ENCODE measurements at places on chromosomes 1 and 21. TPM values are rescaled to one million over a fixed set of nuclear protein-coding genes. Genes with fewer than 3 reads are reported as not detected.

The EXTL1 gene
- 2.6 TPM for total RNA-seq

The OR2L3 gene
- total RNA-seq = 0.15 TPM

The SLAMF8 gene
- total RNA-seq = not detected

The MRPL37 gene
- total RNA-seq = 50.9 TPM

The MNDA gene
- total RNA-seq = not detected

DNA sequence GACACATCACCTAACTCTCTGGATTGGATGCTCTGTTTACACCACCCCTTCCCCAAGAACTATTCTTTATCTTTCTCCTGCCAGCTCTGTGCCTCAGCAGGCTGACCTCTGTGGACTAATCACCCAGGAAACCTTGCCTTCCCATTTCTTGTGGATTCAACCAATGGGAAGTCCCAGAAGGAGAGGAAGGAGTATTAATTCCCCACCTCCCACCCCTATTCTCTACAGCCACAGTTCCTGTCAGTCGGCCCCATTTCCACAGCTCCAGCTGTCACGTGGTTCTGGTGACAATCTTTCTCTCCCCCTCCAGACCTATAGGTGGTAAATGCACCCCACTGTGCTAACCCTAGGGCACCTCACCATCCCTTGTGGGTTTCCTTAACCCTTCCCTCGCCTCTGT lies 46.8 kb upstream of the SSBP3 start:
- peaks cover 5% of the 10 kb centered on the region for H3K27me3 ChIP-seq
- peaks cover 7% of the 10 kb centered on the region for H3K4me1 ChIP-seq
- peaks cover 13% of the 10 kb centered on the region for H3K36me3 ChIP-seq
- no peak overlapping the region for H3K27ac ChIP-seq

DNA sequence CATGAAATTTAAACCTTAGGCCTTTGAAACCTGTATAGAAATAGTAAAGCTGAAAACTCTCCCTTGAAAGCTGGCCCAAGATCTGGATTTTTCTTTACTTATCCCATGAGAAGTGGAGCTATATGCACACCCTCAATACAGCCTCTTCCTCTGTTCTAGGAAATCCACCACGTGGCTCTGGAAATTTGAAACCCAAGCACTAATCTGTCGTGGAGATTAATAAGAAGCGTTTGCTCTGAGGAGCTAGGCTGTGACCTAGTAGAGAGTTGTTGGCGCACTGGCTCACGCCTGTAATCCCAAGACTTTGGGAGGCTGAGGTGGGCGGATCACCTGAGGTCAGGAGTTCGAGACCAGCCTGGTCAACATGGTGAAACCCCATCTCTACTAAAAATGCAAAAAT lies 291.3 kb upstream of the PLXNA2 start:
- DNase-seq = no peak
- no peaks in the 10 kb centered on the region for H3K36me3 ChIP-seq
- H3K4me1 ChIP-seq = peaks cover 58% of the 10 kb centered on the region
- H3K27ac ChIP-seq = no peak overlapping the region
- H3K27me3 ChIP-seq = no peaks in the 10 kb centered on the region

DNA sequence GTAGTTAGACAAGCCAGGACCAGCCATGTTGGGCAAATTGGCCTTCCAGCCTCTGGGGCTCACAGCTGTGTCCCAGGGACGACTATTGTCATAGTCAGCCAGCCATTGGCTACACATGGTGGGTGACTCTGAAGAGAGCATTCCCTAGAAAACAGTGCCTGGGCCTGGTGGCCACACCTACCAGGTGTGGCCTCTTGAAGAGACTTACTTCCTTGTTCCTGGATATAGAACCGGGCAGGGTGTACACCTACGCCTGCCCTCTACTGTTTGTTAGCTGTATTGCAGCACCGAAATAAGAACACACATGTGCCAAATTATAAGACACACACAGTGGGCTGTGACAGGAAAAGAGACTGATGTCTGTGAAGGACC lies 134.6 kb upstream of the ARHGEF16 start:
- no peak overlapping the region for H3K4me3 ChIP-seq
- DNase-seq = no peak
- peaks cover 11% of the 10 kb centered on the region for H3K4me1 ChIP-seq

GRCh38 chr1:226111098-226111882 lies 48.8 kb downstream of the H3-3A start:
- H3K27me3 ChIP-seq = peaks cover 10% of the 10 kb centered on the region
- H3K27ac ChIP-seq = peak overlapping the region; percentile 48
- H3K36me3 ChIP-seq = no peaks in the 10 kb centered on the region
- no peak for DNase-seq

DNA sequence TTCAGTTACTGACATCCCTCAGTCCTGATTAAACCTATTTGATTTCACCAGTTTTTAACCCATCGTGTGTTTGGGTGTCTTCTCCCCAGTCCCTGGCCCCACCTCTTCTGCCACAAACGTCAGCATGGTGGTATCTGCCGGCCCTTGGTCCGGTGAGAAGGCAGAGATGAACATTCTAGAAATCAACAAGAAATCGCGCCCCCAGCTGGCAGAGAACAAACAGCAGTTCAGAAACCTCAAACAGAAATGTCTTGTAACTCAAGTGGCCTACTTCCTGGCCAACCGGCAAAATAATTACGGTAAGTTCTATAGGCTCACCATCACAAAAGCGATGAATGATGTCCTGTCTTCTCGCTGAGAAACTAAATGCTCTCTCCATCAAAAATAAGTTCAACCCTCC lies 28.7 kb downstream of the NBPF3 start:
- no peaks in the 10 kb centered on the region for H3K4me1 ChIP-seq
- no peak overlapping the region for H3K27ac ChIP-seq
- H3K27me3 ChIP-seq = peaks cover 2% of the 10 kb centered on the region

DNA sequence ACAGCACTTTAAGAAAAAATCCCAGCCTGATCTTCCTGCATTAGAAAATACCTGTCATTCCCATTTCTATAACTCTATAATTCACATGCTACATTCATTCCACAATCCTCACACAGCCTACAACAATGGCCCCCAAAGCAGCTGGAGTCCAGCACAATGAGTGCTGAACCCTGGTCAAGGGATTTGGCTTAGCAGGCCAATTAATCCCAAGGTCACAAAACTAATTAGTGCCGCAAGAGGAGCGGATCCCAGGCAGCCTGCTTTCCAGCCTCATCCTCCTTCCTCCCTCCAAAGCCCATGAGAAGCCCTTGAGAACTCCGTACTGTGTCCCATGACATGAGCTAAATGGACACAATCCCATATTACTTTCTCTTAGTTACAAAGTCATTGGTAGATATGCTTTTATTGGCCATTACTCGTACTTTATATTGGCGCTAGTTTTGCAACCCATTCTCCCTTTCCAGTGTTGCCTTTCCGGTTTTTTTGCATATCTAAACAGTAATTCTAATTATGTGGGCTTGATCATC lies 94.8 kb downstream of the DAB1 start:
- no peak overlapping the region for H3K27ac ChIP-seq
- H3K4me3 ChIP-seq = no peak overlapping the region
- peaks cover 8% of the 10 kb centered on the region for H3K4me1 ChIP-seq
- no peak for DNase-seq
- H3K27me3 ChIP-seq = no peaks in the 10 kb centered on the region
- H3K36me3 ChIP-seq = no peaks in the 10 kb centered on the region

DNA sequence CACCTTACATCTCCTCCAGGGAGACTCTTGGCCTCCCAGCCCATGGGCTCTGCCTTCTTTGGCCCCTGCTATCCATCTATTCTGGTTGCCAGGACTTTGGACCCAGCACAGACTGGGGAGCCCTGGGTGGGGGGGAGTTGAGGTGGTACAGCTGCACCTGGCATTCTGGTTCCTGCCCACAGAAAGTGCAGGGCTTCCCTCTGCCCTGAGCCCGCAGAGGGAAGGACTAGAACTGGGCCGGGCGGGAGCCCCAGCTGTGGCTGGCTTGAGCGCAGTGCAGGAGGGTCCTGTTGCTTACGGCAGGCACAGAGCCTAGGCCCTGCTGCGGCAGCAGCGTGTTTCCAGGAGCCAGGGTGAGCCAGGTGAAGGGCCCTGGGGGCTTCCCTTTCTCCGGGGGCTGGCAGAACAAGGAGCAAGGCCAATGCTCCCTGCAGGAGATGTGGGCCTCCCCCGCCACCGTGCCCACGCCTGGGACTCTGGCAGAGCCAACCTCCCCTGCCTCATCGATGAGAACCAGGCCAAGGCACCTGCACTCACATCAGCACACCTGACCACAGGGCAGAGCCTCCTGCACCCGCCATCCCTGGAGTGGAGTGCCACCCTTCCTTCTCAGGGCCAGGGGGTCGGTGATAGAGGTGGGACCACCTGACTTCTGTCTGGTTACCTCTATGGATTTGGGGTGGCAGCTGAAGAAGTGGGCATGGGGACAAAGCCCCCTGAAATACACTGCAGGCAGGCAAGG lies 16.1 kb downstream of the PARS2 start:
- DNase-seq = no peak
- peaks cover 2% of the 10 kb centered on the region for H3K27me3 ChIP-seq

DNA sequence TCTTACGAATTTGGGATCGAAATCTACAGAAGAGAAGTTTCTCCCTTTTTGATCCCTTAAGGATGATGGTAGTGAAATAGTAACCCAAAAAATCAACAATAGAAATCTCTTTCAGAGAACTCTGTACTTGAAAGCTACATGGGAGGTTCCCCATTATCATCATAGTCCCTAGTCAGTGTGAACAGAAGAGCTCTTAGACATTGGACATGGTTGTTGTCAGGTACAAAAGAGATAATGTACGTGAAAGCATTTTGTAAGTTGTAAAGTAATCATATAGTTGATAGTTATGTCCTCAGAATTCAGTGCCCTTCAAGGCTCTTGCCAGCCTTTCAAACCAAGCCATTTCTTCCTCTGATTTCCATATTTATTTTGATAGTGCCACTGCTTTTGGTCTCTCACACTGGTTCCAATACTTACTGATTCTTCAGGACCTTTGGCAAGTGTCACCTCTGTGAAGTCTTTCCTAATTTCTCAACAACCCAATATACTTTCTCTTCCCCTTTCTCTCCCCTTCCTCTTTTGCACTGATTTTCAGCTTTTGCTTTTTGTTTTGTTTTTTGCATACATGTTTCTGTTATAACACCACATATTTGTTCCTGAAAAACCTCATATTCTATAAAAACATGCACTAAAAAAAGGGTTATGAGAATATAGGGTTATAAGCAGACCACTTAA lies 22.4 kb downstream of the VPS45 start:
- H3K4me3 ChIP-seq = no peak overlapping the region
- no peak overlapping the region for H3K27ac ChIP-seq
- H3K4me1 ChIP-seq = peaks cover 4% of the 10 kb centered on the region
- H3K27me3 ChIP-seq = no peaks in the 10 kb centered on the region

DNA sequence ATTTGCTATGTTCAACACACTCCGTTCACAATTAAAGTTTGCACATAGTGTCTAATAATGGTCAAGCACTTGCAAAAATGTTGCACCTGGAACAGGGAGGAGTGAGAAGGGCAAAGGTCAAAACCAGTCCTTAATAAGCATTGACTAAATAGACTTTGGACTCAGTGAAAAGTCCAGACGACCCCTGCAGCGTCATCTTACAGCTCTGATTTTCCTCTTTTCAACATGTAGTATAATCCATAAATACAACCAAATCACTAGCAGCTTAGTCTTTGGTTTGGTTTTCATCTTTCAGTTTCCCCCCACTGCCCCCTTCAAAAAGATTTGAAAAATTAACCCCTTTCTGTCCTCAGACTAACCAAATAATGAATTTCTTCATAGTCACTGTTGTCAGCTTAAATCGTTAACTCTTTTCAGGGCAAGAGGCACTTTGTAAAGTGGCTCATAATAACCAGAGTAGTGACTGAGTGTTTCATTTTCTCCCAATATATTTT lies 290.3 kb downstream of the PTPRC start:
- no peaks in the 10 kb centered on the region for H3K27me3 ChIP-seq
- no peak for DNase-seq
- H3K4me3 ChIP-seq = no peak overlapping the region
- H3K4me1 ChIP-seq = peaks cover 2% of the 10 kb centered on the region
- H3K36me3 ChIP-seq = no peaks in the 10 kb centered on the region

- H3K36me3 ChIP-seq = peaks cover 5% of the 10 kb centered on the region
- H3K27me3 ChIP-seq = peaks cover 2% of the 10 kb centered on the region
- DNase-seq = no peak
Observed at GRCh38 chr1:158362482-158362881, 8.8 kb downstream of the CD1E start.

DNA sequence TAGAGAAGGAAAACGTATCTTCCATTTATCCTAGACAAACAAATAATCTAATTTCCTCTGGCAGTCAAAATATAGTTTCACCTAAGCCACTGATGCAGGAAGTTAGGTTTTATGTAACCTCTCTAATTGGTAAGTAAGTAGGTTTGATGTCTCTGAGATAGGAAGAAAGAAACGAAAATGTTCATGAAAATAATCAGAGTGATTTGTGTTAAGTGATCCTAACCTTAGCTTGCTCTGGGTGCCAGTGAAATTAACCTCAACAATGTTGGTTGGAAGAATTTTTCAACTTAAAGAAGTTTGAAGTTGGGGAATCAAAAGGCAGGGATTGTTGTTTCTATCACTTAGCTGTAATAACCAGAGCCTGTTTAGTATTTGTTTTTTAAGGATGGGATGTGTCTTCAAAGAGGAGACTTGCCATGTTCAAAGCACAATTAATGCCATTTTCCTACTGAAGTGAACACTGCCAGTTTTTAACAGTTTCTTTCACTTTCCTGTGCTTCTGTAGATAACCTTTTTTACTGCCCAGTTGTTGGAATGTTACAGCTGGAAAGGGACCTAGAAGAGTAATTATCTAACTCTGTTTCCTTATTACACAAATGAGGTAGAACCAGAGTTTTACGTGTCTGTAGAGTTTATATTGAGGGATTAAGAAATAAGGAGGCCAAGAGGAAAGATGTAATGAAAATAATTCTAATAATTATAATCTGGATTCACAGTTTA lies 18.4 kb downstream of the HIPK1 start:
- H3K27me3 ChIP-seq = no peaks in the 10 kb centered on the region
- H3K4me1 ChIP-seq = no peaks in the 10 kb centered on the region
- H3K36me3 ChIP-seq = peaks cover 8% of the 10 kb centered on the region
- no peak overlapping the region for H3K4me3 ChIP-seq
- H3K27ac ChIP-seq = no peak overlapping the region

GRCh38 chr1:21292503-21292983 lies 2.3 kb upstream of the ECE1 start:
- H3K27me3 ChIP-seq = peaks cover 4% of the 10 kb centered on the region
- no peak for DNase-seq
- H3K36me3 ChIP-seq = no peaks in the 10 kb centered on the region
- H3K4me1 ChIP-seq = peaks cover 20% of the 10 kb centered on the region

GRCh38 chr1:36160949-36161485 lies 5.1 kb downstream of the MAP7D1 start:
- H3K4me3 ChIP-seq = peak overlapping the region; percentile 80
- peak; percentile 36 for DNase-seq
- no peaks in the 10 kb centered on the region for H3K36me3 ChIP-seq
- peaks cover 5% of the 10 kb centered on the region for H3K27me3 ChIP-seq
- peak overlapping the region; percentile 34 for H3K27ac ChIP-seq
- peaks cover 21% of the 10 kb centered on the region for H3K4me1 ChIP-seq

- H3K4me3 ChIP-seq = no peak overlapping the region
- H3K4me1 ChIP-seq = peaks cover 16% of the 10 kb centered on the region
- no peak overlapping the region for H3K27ac ChIP-seq
- DNase-seq = no peak
Observed at GRCh38 chr21:32915099-32915498, 110.6 kb upstream of the OLIG2 start.

All from glutamatergic neuron (in vitro differentiated cells).